ENCODE measurements at places on chromosomes 2 and 18. TPM values are rescaled to one million over a fixed set of nuclear protein-coding genes. Genes with fewer than 3 reads are reported as not detected.

- DNase-seq = peak; percentile 22
Observed at GRCh38 chr2:207334624-207335371, 169.1 kb upstream of the KLF7 start.

DNA sequence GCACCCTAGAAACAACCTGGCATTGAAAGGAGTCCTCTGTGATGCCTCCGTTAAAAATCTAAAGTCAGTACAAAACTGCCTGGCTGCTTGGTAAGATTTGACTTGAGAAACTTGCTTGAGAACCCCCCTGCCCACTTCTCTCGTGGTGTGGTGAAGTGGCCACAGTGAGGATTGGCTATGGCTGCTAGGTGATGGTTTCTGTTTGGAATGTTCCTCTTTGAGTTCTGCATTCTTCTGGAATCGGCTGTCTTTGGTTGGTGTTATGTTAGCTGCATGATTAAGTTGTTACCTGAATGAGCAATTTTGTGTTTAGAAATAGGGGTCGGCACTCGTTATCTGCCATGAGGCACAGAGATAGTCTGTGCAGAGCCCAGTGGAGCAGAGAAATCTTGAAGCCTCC is 21.7 kb upstream of the SAG start:
- DNase-seq = no peak

DNA sequence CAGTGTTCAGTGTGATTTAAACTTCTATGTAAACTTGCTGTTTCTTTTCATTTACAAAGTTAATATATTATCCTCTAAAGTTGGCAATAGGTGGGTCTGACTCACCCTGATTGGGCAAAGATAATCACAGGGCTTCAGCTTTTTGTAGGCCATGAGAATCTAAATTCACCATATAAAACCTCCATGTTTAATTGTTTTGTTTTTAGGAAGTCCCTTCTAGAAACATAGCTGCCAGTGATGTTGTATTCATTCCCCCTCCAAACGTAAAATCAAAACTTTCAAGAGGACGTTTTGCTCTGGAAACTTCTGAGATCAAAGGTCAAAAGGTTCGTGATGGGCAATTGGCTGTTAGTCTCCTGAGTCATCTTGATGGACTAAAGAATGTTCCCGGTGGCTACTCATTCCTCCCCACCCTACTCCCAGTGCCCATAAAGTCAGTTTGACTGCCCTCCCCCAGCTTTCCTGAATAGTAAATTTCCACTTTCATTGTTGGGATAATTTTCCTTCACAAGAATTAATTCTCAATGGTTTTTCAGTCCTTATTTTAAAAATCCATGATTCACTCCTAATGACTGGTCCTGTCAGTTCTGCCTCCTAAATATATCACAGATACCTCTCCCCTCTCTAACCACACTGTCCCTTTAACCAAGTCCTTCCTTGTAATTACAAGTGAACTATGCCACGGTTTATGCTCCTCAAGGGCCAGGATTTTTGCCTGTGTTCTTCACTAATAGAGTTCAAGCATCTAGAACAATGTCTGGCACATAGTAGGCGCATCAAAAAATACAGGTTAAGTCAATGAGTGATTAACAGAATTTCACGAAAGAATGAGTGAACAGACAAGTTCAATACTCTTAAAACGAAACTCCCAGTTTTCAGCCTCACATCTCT is 164.4 kb upstream of the VRK2 start:
- no peak for DNase-seq

DNA sequence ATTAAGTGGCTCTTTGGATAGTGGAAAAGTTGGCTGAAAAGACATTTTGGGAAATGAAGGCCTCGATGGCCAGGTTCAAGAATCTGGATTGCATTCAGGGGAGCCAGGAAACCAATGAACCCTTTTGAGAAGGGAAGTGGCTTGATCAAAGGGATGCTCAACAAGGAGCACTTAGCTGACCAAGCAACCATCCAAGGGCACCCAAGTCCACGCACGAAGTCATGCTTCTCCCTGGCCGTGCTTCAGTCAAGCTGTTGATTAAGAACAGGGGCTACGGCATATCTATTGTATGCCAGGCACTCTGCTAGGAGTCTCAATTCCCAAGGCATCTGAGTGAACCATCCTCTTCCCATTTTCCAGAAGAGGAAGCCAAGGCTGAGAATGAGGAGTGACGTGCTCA is 185.8 kb upstream of the GLI2 start:
- DNase-seq = no peak

DNA sequence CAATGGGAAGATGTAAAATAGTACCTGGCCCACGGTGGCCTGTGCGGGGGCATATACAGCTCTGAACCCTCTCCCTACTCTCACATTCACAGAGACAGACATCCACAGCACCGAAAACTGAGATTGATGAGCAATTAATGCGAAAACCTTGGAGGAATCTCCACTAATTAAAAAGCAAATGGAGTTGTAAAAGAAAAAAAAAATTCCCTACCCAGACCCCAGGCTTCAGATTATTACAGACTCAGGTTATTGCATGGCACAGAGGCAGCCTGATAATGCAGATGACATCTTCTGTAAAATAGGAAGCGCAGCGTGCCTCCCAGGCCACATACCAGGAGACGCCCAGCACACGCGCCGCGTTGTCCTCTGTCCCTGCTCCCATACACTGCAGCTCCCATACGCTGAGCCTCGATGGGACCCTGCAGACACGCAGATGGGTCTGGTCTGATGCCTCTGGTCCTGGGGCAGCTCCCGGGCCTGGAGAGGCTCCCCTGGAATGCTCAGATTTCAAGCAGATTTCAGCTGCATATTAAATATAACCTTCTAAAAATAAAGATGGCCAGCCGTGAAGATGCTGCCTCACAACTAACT is 496.1 kb upstream of the MYT1L start:
- DNase-seq = no peak

The ALK gene
- not detected for total RNA-seq

Data from B cell (primary cell).